ENCODE measurements at places on chromosomes 2 and 18.

GRCh38 chr2:118834440-118834810 is 13.0 kb downstream of the EN1 start:
- DNase-seq: no peak

- no peak for DNase-seq
Measured at GRCh38 chr18:45284174-45284573, 331.1 kb upstream of the SLC14A2 start.

DNA sequence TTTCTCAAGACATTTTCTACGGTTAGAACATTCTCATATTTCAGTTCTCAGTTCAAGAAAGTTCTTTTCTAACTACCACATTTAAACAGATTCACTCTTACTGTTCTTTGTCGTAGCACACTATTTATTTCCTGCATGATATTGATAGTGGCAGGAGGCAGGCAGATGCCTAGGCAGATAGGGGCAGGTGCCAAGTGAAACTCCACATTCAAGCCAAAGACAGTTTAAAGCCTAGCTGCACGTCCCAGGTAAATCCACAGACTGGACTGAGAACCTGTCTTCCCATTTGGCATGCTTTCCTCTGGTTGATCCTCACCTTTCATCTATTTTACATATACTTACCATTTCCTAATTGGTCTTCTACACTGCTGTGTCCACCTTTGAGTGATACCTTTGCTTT is 359.3 kb downstream of the TMX3 start:
- no peak for DNase-seq

DNA sequence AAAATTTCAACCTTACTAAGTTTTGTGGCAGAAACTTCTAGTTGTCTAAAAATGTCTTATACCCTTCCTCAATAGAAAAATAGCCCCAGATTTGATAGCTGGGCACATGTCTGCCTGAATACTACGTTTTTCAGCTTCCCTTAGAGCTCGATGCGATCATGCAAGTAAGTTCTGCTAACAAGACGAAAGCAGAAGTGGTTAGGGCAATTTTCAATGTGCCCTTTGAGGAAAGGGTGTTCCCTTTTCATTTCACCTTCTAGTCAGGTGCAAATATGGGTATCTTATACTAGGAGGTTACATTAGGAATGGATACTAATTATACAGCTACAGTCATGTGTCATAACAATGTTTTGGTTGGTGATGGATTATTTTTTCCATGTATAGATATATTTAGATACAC is 1572.1 kb upstream of the LRRTM1 start:
- DNase-seq: no peak

- DNase-seq: no peak
Measured at GRCh38 chr2:12031866-12032265, 285.4 kb downstream of the LPIN1 start.

GRCh38 chr2:15377202-15377601 is 183.9 kb downstream of the NBAS start:
- no peak for DNase-seq

DNA sequence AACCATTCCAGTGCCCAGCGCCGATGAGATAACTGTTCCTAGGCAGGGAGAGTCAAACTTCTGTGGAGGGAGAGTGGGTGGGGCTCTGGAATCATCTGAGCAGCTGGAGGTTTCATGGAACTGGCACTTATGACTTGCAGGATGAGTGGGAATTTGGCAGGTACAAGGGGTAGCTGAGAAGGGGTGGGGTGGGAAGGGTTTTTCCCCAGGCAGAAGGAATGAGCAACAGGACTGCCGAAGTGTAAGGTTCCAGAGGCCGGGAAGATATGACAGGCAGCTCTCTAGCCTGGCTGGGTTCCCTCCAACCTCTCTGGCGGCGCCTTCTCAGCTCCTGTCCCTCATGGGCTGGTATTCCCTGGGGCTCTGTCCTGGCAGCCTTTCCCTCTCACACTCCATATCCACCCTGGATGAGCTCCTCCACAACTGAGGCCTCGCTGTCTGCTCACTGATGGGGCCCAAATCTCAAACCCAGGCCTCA is 2.5 kb upstream of the TET3 start:
- peak; percentile 86 for DNase-seq

DNA sequence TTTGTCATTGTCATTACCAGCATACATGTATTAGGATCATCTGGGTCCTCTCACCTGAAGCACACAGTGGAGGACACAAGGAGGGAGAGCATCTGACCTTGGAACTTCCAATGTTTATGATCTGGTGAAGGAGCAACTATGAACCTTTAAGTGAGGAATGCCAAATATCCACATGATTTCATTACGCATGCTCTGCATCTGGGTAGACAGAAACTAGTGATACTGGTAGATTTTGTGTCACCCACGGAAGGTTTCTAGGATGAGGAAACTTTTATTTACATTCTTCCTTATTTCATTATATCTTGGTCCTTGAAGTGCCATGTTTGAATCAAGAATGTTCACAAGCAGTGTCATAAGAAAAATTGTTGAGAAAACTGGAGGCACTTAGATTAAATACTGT is 32.1 kb downstream of the SPC25 start:
- DNase-seq: no peak

DNA sequence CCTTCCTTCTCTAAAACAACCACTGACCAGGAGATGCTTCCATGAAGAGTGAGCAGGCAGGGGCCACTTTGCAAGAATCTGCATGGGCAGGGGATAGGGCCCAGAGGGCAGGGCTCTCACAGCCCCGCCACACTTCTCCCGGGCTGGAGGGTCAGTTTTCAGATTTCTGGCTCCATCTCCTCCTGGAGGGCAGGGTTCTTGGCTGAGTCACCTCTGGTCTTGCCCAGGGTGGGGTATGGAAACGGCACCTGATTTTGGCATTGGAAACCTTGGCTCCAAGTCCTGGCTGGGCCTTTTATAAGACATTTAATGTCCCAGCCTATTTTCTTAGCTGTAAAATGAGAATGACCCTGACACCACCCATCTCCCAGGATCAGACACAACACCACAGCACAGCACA is 27.6 kb upstream of the ASPRV1 start:
- DNase-seq: no peak

DNA sequence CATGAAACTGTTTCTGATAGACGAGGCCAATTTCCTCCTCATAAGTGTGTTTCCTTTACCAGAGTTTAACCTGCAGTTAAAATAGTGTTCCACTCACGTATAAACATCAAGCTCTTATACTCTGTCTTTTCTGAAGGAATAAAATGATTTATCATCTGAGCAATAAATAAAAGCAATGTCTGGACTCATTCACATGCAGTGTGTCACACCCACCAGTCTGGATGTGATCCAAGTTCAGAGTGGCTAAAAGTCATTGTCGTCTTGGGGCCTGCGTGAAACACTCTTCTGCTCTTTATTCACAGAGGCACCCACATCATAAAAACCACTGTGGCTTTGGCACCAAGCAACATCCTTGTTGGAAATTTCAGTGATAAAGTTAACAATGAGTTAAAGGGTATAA is 19.5 kb upstream of the SLC9A4 start:
- no peak for DNase-seq

DNA sequence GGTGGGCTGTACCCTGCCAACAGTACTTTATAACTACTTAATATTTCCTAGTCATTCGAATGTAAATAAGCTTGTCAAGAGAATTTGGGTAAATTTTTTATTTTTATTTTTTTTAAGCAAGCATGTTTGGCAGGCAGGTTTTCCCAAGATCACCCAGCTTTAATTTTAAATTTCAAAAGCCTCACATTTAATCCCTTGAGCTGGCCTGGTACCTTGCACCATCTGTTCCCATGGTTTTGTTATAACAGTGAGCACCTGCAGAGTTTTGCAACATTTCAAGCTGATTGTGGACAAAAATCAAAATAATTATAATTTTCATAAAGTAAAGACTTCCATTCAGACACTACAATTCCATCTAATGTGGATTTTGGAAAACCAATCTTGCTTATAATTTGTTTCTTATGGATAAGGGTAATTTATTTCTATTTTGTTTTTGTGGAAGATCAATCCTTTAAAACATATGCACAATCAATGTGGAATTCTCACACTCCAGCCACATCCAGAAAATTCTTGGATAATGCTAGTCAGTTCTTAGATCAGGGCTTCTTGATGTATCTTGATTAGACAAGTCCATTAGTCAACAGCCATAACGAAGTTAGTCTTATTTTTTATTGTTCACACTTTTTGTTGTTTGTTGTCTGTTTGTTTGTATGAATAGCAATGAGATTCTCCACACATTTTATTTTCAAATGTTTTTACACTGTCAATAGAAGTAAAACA is 689.3 kb downstream of the NR4A2 start:
- DNase-seq: peak; percentile 40

GRCh38 chr2:125516496-125517109 is 1139.4 kb upstream of the GYPC start:
- no peak for DNase-seq

DNA sequence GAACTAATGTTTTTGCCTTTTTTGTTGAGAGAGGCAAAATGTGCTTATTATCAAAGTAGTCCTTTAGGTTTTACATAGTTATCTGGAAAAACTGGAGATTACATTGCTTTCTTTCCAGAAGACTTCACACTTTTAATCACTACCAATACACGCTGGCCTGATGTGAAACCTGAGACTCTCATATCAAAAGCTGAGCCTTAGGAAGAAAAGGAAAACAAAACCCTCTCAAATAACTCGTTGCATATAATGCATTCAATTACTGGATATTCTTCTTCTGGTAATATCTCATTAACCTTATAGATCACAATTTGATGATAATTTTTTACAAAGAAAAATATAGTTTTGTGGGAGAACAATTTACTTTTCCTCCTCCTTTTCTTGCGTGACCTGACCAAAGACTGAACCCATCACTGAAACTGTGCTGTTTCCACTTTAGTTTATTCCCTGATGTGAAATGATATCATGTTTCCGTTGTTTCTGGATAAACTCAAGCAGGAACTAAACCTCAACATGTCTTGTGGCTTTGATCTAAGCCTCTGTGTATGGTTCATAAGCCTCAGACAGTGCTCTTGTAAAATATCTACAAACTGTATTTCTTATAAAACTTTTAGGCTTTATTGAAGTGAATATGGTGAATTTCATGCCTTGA is 332.4 kb downstream of the GULP1 start:
- DNase-seq: peak; percentile 29

- DNase-seq: no peak
Measured at GRCh38 chr2:44969936-44970335, 28.4 kb downstream of the SIX3 start.

DNA sequence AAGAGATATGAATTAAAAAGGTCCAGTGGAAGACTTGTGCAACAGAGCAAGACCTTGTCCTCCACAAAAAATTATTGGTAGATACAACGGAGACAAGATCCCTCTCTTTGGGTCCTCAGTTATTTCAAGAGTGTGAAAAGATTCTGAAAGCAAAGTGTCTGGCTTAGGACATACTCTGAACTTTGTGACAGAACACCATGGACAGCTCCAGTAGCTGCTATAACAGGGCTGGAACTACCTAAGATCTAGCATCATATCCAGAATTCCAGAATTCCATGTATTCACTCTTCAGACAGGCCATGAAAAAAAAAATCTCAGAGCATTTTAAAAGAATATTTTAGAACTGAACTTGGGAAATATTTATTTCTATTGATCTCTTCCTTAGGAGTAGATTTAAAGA is 74.8 kb upstream of the ZBTB14 start:
- DNase-seq: no peak

GRCh38 chr2:62570861-62571698 is 65.1 kb upstream of the TMEM17 start:
- DNase-seq: no peak

DNA sequence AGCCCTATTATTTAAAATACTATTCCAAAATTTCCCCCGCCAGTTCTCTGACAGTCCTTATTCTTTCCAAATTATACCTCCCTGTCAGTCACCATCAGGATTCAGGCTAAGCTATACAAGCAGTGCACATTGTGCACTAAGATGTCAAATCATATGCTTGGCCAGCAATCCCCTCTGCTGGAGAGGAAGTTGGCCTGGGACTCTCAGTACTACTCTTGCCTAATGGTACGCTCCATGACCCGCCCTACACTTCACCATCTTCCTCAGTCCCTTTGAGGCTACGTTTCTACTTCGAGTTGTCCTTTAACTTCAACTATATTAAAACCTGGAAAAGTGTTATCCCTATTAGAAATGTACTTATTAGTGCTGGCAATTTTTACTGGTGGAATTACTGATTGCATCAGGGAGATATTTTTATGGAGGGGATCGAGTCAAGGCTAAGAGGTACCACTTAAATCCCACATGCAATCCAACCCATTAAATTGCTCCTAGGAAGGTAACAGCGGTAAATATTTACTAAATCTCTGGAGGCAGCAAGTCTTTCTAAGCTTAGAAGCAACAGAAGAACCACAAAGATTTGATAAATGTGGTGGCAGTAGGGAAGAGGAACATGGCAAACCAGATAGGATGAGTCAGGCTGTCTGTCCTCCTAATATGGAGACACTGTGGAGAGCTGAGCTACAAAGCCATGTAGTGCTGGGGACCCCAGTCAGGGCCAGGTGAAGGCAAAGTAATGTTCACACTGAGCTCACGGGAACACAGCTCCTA is 2.7 kb downstream of the USP40 start:
- DNase-seq: no peak

- DNase-seq: no peak
Measured at GRCh38 chr18:195651-196050, 37.3 kb downstream of the USP14 start.

DNA sequence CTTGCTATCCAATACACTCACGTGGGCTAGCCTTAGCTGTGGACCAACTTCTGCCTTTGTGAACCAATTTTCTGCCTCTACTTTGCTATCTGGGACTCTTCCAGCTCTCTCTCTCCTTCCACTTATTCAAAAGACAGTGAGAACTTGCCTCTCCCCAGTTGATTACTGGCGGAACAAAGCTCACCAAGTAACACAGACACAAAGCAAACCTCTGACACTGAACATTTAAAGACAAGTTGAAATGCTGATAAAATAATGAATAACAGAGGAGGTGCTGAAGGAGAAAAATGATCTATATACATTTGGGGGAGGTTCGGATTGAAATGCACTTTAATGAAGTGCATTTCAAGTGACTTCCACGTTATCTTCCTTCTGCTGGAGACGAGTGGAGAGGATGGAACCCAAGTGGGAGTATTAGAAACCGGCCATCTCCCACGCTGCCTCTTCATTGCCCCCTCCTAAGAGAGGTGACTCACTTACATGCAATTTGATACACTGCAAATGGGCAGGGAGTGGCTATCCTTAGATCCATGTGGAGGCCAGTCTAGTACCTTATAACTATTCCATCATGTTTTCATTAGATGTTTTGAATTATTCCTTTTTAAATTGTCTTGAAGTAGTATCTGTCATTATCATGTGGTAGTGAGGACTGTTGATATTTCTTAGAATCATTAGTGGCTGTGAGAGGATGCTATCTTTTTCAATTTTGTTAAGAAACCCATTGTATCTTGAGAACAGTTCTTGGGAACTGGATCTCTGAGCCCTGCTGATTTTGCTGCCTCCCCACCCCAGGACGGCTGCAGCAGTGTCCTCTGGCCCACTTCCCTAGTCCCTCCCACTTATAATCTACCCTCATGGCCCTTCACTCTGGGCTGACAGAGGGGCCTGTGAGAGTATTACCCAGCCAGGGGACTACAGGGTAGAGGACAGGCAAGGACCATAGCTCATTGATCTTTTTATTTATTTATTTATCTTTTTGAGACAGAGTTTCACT is 6.0 kb upstream of the GLI2 start:
- DNase-seq: no peak

Data from NCI-H2171 (cell line).